ENCODE measurements at places on chromosomes 16 and 17. TPM values are rescaled to one million over a fixed set of nuclear protein-coding genes. Genes with fewer than 3 reads are reported as not detected.
A peak's percentile ranks its signal among the peaks of the same experiment; 100 is the strongest.

DNAH3 gene
- total RNA-seq, result under 0.01 TPM

DNA sequence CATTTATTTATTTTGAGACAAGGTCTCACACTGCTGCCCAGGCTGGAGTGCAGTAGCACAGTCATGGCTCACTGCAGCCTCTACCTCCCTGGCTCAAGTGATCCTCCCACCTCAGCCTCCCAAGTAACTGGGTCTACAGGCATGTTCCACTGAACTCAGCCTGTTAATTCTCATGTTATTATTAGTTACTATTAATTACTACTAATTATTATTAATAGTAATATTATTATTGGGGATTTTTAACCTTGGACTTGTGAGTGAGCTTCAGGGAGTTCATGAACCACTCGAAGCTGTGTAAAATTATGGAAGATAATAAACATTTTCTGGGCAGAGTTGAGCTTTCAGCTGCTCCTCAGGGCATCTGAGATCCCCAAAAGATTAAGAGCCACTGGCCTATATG lies 4.6 kb upstream of the STAC2 start:
- DNase-seq, result no peak
- no peaks in the 10 kb centered on the region for H3K27me3 ChIP-seq
- H3K4me3 ChIP-seq, result no peak overlapping the region
- H3K27ac ChIP-seq, result no peak overlapping the region

- peak; percentile 7 for DNase-seq
- no peaks in the 10 kb centered on the region for H3K4me1 ChIP-seq
- no peak overlapping the region for H3K27ac ChIP-seq
- peaks cover 9% of the 10 kb centered on the region for H3K27me3 ChIP-seq
These were observed 324.2 kb downstream of the PMP22 start for GRCh38 chr17:14940938-14941265.

GRCh38 chr16:73878611-73879010 lies 418.0 kb upstream of the PSMD7 start:
- no peaks in the 10 kb centered on the region for H3K4me1 ChIP-seq
- no peaks in the 10 kb centered on the region for H3K36me3 ChIP-seq
- no peak overlapping the region for H3K4me3 ChIP-seq
